Stimulated activated CD8-positive, alpha-beta memory T cell treated with anti-CD3 and anti-CD28 coated beads, Interleukin-2, amount 100 ng/mL, for 1 hour (primary cell): ENCODE measurements at places on chromosomes 11 and 22.
A peak's percentile ranks its signal among the peaks of the same experiment; 100 is the strongest.

DNA sequence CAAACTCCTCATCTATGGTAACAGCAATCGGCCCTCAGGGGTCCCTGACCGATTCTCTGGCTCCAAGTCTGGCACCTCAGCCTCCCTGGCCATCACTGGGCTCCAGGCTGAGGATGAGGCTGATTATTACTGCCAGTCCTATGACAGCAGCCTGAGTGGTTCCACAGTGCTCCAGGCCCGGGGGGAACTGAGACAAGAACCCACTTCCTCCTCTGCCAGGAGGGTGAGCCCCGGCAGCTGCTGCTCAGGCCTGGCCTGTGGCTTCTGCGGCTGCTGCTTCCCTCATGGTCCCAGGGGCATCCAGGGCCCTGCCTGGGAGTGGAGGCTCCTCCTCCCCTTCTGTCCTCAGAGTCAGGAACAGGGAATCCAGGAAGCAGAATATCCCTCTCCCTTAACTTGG lies 98.4 kb downstream of the ZNF280B start:
- DNase-seq = no peak

- no peak for DNase-seq
Observed at GRCh38 chr22:49715450-49715849, 112.2 kb downstream of the BRD1 start.

- no peak for DNase-seq
Observed at GRCh38 chr11:72189455-72190250, 2.3 kb upstream of the FOLR1 start.

GRCh38 chr11:837189-837989 lies 4.6 kb downstream of the CD151 start:
- no peak for DNase-seq

DNA sequence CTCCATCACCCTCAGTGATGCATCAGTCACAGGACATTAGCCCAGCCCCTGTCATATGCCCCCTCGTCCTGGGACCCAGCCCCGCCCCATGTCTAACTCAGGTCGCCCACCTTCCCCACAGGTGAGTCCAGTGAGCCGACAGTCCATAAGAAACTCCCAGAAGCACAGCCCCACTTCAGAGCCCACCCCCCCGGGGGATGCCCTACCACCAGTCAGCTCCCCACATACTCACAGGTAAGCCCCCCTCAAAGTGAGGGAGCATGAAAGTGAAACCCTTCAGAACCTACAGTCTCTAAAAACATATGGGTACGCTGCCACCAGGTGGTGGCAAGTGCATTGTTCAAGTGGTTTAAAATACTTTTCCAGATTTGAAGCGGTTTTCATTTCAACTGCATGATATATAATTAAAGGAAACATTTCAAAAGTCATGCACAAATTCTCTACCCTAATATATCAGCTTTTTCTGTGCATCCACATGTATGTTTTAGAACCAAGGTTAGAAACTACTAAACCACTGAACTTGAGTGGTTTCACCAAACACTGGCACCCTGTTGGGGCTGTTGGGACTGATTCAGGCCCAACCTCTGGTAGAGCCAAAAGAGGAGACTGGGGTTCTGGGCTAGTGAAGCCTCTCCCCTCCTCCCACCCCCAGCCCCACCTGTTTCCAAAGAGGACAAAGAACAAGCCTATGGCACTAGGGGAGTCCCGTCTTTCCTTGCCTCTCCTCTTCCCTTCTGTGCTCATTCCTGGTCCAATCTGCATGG lies 17.3 kb downstream of the EPS8L2 start:
- peak; percentile 41 for DNase-seq
